ENCODE measurements at places on chromosomes 11 and 22. TPM values are rescaled to one million over a fixed set of nuclear protein-coding genes. Genes with fewer than 3 reads are reported as not detected.

The LRRC74B gene
- total RNA-seq: 0.25 TPM

The DEUP1 gene
- not detected for total RNA-seq

The LSP1 gene
- 2.6 TPM for total RNA-seq

The IFITM1 gene
- 9.5 TPM for total RNA-seq

The INSC gene
- not detected for total RNA-seq

The MISFA gene
- total RNA-seq: 7.9 TPM

DNA sequence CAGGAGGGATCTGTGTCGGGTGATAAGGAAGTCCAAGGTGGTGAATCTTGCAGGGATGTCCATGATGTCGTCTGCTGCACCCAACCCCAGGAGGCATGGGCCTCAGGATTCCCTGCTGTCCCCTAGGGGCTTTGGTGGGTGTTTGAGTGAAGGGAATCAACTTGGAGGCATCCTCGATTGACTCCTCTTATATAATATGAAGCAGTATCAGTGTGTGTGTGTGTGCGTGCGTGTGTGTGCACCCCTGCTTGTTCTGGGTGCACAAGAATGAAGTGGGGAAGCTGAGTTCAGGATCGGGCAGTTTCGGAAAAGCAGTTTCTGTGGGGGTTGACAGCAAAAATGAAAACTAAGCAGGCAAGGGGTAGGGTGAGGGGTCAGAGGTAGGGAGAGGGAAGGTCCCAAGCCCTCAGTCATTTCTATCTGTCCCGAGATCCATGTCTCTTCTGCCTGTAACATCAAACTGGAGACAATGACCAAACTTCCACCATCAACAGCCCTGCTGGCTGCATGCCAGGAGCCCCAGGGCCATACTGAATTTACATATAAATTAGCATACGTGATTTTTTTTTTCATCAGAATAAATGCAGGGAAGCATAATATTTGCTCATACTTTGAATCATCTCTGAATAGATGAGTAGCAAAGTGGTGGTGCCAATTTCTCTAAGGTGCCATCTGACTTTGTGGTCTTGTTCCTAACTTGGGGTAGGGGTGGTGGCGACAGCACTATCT lies 2.0 kb downstream of the NTM start:
- H3K36me3 ChIP-seq: no peaks in the 10 kb centered on the region
- peaks cover 74% of the 10 kb centered on the region for H3K27me3 ChIP-seq
- no peak overlapping the region for H3K27ac ChIP-seq

GRCh38 chr11:134292661-134293060 lies 16.5 kb downstream of the GLB1L3 start:
- no peaks in the 10 kb centered on the region for H3K36me3 ChIP-seq
- H3K27me3 ChIP-seq: no peaks in the 10 kb centered on the region
- H3K27ac ChIP-seq: no peak overlapping the region
- DNase-seq: no peak

- H3K27ac ChIP-seq: no peak overlapping the region
- no peaks in the 10 kb centered on the region for H3K27me3 ChIP-seq
- peak; percentile 73 for DNase-seq
- peaks cover 85% of the 10 kb centered on the region for H3K36me3 ChIP-seq
Measured at GRCh38 chr11:70111269-70112016, 33.3 kb downstream of the ANO1 start.

DNA sequence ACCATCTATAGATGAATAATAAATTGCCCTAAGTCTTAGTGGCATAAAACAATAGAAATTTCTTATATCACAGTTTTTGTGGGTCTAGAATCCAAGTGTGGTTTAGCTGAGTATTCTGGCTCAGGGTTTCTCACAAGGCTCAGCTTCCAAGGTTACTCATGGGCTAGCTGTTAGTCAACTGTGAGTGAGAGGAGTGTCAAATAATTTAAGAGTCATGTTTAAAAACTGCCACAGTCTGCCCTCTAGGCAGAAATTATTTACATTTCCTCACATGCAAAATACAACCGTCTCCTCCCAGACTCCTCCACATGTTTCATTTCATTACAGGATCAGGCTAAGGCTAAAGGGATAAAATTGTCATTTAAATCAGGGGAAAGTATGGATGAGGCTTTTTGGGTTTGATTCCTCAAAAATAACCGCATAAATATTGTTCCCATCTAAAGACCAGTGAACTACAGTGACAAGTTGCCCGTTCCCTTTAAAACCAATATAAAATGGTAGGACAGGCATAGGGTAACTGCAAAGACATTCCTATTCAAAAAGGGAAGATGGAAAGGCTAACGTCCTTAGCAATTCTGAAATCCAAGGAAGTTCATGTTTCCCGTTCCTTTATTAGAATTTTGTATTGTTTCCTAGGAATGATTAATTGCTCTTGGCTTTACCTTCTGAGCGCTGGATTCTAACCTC lies 324.3 kb downstream of the DYNC2H1 start:
- no peak for DNase-seq
- no peak overlapping the region for H3K27ac ChIP-seq
- 0 out of 2 replicates have a peak, but pooled peaks cover 4% of the 10 kb centered on the region for H3K4me1 ChIP-seq
- no peak overlapping the region for H3K4me3 ChIP-seq
- no peaks in the 10 kb centered on the region for H3K27me3 ChIP-seq

DNA sequence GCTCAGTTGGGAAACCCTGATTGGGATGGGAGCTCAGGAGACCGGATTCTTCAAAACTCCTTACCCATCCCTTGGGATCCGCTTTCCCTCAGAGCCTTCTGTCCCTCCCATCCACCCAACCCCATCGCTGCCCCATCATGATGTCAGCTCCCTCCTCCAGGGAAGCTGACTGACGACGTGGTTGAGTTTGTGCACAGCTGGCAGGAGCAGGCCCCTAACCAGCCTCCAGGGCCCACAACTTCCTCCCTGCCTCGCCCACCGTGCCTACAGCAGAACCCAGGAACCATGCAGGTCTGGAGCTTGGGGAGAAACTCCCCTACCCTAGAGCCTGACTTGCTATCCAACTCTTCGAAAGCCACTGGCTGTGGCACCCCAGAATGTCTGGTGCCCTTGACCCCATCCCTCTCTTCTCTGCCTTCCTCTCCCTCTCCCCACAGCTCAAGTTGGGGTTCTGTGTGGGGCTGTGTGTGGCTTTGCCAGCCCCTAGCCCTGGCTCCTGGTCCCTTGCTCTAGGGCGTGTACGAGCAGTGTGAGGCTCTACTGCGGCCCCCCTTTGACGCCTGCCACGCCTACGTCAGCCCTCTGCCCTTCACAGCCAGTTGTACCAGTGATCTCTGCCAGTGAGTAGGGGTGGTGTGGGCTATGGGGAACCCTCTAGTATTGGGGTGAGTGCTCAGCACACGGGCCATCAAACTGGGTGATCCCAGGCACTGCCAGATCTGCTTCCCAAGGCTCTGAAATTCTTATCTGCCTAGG lies 11.1 kb downstream of the OTOG start:
- H3K27ac ChIP-seq: no peak overlapping the region
- H3K27me3 ChIP-seq: peaks cover 58% of the 10 kb centered on the region
- no peaks in the 10 kb centered on the region for H3K4me1 ChIP-seq
- DNase-seq: no peak
- no peak overlapping the region for H3K4me3 ChIP-seq

DNA sequence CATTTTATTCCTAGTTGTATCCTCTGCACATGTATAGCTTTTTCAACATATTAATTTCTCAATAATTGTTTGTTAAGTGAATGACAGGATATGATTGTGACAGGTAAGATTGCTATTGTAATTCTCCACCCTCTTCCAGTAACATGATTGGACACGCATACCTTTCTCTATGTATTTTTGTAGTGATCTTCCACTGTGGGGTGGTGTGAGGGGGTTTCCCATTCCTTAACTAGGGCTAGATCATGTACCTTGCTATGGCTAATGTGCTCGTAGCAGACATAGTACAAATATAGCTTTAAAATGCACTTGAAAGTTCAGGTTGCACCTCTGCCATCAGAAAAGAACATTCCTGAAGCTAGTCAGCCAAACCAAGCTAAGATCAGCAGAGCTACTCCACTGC lies 2392.8 kb upstream of the RAG2 start:
- no peaks in the 10 kb centered on the region for H3K36me3 ChIP-seq
- no peaks in the 10 kb centered on the region for H3K27me3 ChIP-seq
- no peak overlapping the region for H3K4me3 ChIP-seq
- H3K27ac ChIP-seq: no peak overlapping the region
- no peak for DNase-seq

GRCh38 chr22:28417431-28417830 lies 262.2 kb downstream of the TTC28 start:
- no peaks in the 10 kb centered on the region for H3K36me3 ChIP-seq
- no peaks in the 10 kb centered on the region for H3K4me1 ChIP-seq
- DNase-seq: no peak
- H3K27ac ChIP-seq: no peak overlapping the region

DNA sequence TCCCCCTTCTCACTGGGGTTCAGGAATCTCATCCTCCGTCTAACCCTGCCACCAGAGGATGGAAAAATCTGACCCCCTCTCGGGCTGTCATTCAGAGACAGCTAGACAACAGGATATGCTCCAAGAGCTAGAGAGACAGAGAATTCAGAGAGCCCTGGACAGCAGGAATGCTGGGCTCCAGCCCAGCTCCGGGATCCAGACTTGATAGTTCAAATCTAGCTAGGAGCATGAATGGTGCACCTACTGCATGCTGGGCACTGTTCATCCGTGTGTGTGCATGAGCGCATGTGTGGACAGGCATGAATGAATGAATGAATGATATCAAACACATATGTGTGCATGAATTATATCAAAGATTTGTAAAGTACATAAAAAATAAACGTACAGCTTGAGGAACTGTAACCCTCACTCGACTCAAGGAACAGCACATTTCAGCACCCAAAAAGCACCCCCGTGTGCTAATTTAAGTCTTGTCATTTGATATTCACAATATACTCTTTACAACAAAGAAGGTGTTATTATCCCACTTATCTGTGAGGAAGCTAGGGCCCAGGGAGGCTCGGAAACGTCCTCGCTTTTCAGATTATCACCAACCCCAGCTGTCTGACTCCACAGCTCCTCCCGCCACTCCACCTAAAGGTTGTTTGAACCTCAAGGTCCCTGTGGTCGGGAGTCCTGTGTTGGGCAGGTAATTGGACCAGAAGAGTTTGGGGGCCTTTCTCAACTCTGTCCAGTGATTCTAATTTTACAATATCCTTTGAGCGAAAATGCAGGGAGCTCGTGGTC lies 640 bp upstream of the VSIG10L2 start:
- H3K36me3 ChIP-seq: no peaks in the 10 kb centered on the region
- no peak overlapping the region for H3K27ac ChIP-seq
- DNase-seq: no peak
- H3K4me3 ChIP-seq: no peak overlapping the region
- H3K27me3 ChIP-seq: no peaks in the 10 kb centered on the region

- no peak for DNase-seq
- no peak overlapping the region for H3K27ac ChIP-seq
- H3K4me1 ChIP-seq: peaks cover 11% of the 10 kb centered on the region
- H3K27me3 ChIP-seq: no peaks in the 10 kb centered on the region
- no peaks in the 10 kb centered on the region for H3K36me3 ChIP-seq
Measured at GRCh38 chr22:49494555-49494954, 333.1 kb downstream of the BRD1 start.

DNA sequence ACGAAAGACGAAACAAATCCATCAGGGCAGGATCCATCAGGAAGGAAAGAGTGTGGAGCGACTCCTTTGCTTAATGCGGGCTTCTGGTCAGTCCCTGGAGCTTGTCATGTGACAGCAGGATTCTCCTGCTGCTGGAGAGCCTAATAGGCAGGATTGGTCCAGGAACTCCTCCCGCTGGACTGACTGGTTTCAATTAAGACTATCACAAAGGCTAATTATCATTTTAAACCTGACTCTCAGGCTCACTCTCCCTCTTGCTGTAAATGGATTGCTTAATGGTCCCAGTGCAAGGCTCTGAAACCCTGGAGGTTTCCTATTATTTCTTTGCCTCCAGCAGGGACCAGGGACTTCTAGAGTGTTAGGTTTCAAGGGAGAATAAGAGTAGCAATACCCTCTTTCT lies 493.8 kb downstream of the NTM start:
- H3K36me3 ChIP-seq: no peaks in the 10 kb centered on the region
- H3K27ac ChIP-seq: no peak overlapping the region
- H3K4me1 ChIP-seq: no peaks in the 10 kb centered on the region
- peaks cover 14% of the 10 kb centered on the region for H3K27me3 ChIP-seq
- DNase-seq: no peak

DNA sequence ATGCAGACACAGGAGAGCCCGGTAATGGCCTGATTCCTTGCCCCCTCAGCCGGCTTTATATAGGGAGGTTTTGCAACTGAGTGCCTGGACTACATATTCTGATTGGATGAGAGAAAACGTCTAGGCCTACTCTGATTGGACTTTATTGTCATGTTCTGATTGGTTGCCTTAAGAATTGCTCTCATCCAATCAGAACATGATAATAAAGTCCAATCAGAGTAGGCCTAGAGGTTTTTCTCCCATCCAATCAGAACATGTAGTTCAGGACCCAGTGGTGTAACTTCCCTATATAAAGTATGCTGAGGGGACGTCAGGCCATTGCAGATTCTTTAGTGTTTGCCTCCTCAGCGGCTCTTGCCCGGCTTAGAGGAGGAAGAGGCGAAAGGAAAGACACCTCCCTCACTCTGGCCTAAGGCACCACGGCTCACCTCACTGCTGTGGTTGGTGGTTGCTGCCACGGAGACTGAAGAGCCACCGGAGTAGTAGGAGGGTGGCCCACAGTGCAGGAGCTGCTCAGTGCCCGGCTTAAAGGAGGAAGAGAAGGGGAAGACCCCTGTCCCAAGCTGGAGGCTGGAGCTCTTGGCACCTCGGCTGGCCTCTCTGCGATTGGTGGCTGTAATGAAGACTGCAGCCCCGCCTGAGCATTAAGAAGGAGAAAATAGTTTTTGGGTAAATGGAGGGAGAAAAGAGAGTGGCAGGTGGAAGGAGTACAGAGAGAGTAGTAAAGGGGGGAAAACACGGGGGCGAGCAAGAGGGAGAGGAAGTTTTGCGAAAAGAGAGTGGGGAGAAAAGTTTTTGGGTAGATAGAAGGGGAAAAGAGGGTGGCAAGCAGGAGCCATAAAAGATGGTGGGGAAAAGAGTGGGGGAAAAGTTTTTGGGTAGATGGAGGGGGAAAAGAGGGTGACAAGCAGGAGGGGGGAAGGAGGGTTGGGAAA lies 116.7 kb upstream of the SERPIND1 start:
- H3K36me3 ChIP-seq: no peaks in the 10 kb centered on the region
- DNase-seq: no peak
- H3K27ac ChIP-seq: no peak overlapping the region
- no peak overlapping the region for H3K4me3 ChIP-seq
- no peaks in the 10 kb centered on the region for H3K4me1 ChIP-seq
- H3K27me3 ChIP-seq: peaks cover 20% of the 10 kb centered on the region

Data from PC-9 (cell line).